IPS DF 19.7 (cell line): ENCODE measurements at places on chromosomes 12 and 14.
A peak's percentile ranks its signal among the peaks of the same experiment; 100 is the strongest.

DNA sequence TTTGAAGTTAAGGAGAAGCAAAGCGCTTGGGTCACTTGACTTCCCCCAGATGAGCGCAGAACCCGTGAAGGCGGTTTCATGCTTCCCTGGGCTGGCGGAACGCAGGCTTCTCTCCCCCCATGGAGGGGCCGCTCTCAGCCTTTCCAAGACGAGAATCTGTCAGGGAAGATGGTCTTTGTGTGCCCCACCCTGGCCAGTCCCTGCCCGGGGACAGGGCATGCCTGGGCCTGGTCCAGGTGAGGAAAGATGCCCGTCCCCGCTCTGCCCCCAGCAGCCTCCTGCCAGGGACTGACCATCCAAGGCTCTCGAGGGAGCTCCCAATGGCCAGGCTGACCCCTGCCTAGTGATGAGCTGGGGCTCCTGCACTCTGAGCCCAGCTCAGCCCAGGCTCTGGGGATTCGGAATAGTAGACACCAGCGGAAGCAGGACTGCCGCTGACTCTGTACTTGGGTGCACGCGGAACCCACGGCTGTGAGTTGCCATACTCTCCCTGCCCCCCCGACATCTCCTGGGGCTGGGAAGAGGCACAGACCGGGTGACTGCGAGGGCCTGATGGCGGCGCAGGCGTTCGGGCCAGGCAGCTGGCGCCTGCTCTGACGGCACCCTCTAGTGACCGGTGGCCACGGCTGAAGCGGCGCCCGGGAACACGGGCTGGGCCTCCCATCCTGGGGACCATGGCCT is 142.2 kb upstream of the FKBP4 start:
- DNase-seq, result no peak

- no peak for DNase-seq
Measured at GRCh38 chr12:119870457-119870856, 6.7 kb downstream of the CIT start.

- DNase-seq, result peak; percentile 54
Measured at GRCh38 chr14:102694530-102695166, 82.6 kb upstream of the TRAF3 start.

- peak; percentile 25 for DNase-seq
Measured at GRCh38 chr14:33754261-33754660, 196.6 kb downstream of the EGLN3 start.

- DNase-seq, result no peak
Measured at GRCh38 chr12:117118838-117119591, 19.8 kb upstream of the TESC start.

- no peak for DNase-seq
Measured at GRCh38 chr12:124754949-124755800, 108.5 kb downstream of the SCARB1 start.

DNA sequence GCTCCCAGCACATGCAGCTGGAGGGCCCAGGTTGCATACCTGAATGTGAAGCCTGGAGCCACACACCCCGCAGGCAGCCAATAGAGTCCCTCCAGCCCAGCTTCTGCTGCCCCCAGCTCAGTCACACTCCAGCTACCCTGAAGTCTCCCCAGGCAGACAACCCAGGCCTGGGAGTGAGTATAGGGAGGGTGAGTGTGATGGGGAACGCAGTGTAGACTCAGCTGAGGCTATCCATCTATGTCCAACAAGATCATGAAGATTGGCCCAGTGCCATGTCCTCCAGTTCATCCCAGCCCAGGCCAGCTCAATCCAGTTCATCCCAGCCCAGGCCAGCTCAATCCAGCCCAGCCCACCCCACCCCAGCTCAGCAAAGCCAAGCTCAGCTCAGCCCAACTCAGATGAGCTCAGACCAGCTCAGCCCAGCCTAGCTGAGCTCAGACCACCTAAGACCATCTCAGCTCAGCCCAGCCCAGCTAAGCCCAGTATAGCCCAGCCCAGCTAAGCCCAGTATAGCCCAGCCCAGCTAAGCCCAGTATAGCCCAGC is 330.4 kb downstream of the TMEM121 start:
- DNase-seq, result no peak

DNA sequence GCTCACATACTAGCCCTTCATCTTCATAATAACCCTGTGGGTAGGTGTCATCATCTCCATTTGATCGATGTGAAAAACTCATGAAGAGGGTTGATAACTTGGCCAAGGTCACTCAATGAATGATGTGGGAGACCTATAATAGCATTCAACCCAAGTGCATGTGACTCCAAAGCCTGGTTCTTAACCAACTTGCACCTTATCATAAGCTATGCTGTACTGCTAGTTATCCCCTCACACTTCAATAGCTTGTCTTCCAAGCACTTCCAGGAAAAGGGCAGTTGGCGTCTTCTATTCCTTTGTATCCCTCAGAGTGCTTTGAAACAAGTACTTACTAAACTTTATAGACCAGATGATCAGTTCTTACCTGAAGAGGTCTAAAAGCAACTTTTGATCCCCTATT is 15.2 kb downstream of the VIPAS39 start:
- no peak for DNase-seq
